ENCODE measurements at places on chromosomes 1 and 21.

- no peaks in the 10 kb centered on the region for H3K4me1 ChIP-seq
- H3K36me3 ChIP-seq = no peaks in the 10 kb centered on the region
- peaks cover 26% of the 10 kb centered on the region for H3K27me3 ChIP-seq
- DNase-seq = no peak
Observed at GRCh38 chr1:18229625-18230024, 122.0 kb downstream of the IGSF21 start.

DNA sequence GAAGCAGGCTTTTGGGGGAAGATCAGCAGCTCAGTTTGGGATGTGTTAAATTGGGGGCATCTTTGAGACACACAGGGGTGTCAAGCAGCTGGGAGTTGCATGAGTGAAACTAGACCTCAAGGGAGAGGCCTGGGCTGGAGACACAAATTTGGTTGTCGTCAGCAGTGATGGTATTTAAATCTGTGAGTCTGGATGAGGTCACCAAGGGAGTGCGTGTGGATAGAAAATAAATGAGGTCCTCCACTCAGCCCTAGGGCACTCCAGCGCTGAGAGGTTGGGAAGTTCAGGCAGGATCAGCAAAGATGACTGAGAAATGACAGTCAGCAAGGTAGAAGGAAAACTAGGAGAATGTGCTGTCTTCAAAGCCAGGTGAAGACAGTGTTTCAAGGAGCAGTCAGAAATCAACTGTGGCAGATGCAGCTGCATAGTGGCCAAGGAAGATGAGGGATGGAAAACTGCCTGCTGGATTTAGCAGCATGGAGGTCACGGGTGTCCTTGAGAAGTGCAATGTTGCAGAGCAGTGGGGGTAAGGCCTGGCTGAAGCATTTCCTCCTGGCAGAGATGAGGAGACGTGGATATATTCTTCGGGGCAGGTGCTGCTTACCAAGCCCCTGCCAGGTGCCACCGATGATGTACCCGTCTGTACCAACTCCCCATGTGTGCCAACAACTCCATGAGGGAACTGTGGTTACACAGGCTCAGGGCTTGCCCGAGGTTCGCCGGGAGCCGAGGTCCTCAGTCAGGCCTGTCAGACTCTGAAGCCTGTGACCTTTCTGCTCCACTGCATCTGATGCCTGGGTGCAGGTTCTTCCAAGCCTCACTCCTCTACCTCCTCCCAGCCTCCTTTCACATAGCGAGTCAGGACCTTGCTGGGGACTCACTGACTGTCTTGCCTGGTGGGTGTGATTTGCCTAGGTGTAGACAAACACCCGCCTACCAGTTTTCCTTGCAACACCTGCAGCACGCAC is 11.3 kb downstream of the MAP7D1 start:
- no peaks in the 10 kb centered on the region for H3K27me3 ChIP-seq
- H3K4me3 ChIP-seq = no peak overlapping the region
- H3K36me3 ChIP-seq = no peaks in the 10 kb centered on the region
- no peak overlapping the region for H3K27ac ChIP-seq
- no peak for DNase-seq

DNA sequence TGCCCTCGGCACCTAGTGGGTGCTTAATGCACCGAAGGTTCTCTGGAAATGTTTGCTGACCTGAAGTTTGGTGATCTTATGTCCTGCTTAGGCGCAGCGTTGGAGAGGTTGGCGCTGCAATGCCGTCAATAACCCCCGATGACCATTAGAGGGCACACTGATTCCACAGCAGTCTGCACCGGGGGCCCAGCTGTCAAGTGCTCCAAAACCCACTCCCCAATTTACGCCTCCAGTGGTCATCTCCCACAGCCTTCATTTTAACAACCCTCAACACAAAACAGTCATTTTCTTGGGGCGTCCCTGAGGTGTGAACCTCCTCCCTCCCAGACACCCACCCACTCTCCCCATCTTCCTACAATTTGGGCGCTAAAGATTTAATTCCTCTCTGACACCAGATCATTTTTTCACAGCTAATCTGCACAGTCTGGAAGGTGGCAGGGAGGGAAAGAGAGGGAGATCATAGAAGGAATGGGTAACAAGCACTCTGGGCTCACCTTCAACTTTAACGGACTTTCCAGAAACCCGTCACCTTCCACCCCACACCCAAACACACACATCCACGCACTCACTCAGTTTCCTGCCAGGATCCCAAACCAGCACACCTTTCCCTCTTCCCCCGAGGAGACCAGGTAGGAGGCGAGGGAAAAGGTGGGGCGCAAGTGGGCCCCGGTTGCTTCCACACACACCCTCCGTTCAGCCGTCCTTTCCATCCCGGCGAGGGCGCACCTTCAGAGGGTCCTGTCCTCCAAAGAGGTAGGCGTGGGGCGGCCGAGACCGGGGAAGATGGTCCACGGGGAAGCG is 570 bp upstream of the NPR1 start:
- peak; percentile 70 for DNase-seq
- no peak overlapping the region for H3K27ac ChIP-seq
- no peaks in the 10 kb centered on the region for H3K36me3 ChIP-seq
- peaks cover 17% of the 10 kb centered on the region for H3K4me1 ChIP-seq
- H3K4me3 ChIP-seq = peak overlapping the region; percentile 52
- H3K27me3 ChIP-seq = peaks cover 42% of the 10 kb centered on the region

- H3K4me3 ChIP-seq = peak within 1 kb of the TSS; percentile 97
- no peaks in the 10 kb centered on the region for H3K36me3 ChIP-seq
- peak; percentile 92 for DNase-seq
- peak within 1 kb of the TSS; percentile 99 for H3K27ac ChIP-seq
Observed at GRCh38 chr1:7770997-7771822, at the start of gene VAMP3. VAMP3 (plus strand) TSS chr1:7771296; CDS start chr1:7771384, 88 bp downstream.

GRCh38 chr1:32341971-32342370 is 5.9 kb upstream of the MARCKSL1 start:
- peaks cover 8% of the 10 kb centered on the region for H3K4me1 ChIP-seq
- no peaks in the 10 kb centered on the region for H3K36me3 ChIP-seq
- no peak overlapping the region for H3K27ac ChIP-seq
- DNase-seq = no peak
- no peaks in the 10 kb centered on the region for H3K27me3 ChIP-seq

GRCh38 chr1:235128456-235129328 is at the start of gene TOMM20:
TOMM20 (minus strand) TSS chr1:235128837; CDS start chr1:235128715, 122 bp downstream.
- H3K4me1 ChIP-seq = peaks cover 9% of the 10 kb centered on the region
- no peaks in the 10 kb centered on the region for H3K36me3 ChIP-seq
- peak; percentile 99 for DNase-seq
- no peaks in the 10 kb centered on the region for H3K27me3 ChIP-seq

DNA sequence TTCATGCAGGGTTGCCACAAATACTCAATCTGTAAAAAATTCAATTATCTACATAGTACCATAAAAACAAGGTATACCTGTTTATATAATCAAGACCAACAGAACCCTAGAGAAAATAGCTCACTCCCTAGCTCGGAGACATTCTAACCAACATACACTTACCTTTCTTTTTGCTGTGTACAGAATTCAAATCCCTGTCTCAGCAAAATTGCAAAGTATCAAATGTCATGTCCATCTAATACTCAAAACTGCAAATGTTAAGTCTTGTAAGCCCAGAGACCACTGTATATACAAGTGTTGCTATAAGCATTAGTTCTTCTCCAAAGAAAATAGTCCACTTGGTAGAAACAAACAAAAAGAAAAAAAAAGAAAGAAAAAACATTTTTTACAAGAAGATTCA is 16.2 kb upstream of the SELE start:
- H3K36me3 ChIP-seq = no peaks in the 10 kb centered on the region
- no peak overlapping the region for H3K4me3 ChIP-seq
- H3K4me1 ChIP-seq = no peaks in the 10 kb centered on the region
- no peaks in the 10 kb centered on the region for H3K27me3 ChIP-seq
- DNase-seq = no peak
- no peak overlapping the region for H3K27ac ChIP-seq

GRCh38 chr1:211739671-211740411 is 64.4 kb upstream of the NEK2 start:
- no peak overlapping the region for H3K27ac ChIP-seq
- no peak overlapping the region for H3K4me3 ChIP-seq
- no peaks in the 10 kb centered on the region for H3K27me3 ChIP-seq
- no peaks in the 10 kb centered on the region for H3K36me3 ChIP-seq
- H3K4me1 ChIP-seq = peaks cover 6% of the 10 kb centered on the region
- DNase-seq = no peak

DNA sequence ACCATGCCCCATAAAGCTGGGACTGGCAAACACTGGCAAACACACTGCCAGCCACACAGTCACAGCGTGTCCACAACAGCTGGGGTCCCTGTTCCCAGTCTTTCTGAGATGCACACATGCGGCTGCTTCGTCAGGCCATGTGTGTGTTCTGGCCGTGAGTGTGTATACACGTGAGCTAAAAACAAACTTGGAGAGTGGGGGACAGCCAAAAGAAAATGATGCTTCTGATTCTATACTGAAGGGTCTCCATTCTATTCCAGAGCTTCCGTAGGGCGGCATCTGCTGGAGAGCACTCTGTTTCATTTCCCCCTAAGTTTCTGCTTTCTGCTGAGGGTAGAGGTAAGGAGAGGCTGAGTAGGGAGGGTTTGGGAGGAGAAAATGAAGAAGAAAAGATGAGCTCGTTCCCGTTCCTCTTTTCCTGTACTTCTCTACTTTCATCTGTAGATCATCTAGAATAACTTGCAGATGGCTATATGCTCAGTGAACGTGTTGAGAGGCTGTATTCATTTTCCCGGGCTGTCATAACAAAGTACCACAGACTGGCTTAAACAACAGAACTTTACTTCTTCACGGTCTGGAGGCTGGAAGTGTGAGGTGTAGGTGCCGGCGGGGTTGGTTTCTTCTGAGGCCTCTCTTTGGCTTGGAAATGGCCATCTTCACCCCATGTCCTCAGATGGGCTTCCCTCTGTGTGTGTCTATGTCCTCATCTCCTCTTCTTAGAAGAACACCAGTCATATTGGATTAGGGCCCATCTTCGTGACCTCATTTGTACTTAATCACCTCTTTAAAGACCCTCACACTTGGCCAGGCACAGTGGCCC is 151.6 kb downstream of the TOMM20 start:
- no peak for DNase-seq
- H3K4me1 ChIP-seq = peaks cover 60% of the 10 kb centered on the region
- H3K27me3 ChIP-seq = no peaks in the 10 kb centered on the region

DNA sequence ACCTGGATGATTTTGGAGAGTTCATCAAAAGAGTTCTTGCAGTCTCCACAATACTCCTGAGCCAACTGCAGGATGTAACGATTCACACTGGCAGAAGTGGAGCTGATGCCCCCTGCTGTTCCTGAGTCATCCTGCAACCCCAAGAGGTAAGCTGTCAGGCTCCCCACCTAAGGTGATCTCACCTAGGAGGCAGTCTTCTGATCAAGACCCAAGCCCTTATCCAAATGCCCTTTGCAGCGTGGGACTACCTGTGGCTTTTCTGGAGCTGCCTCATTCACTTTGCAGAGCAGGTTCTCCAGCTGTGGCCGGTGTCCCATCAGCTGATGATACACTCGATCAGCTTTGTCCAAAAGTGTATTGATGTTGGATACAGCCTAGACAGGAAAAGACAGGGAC is 96.4 kb downstream of the UBR4 start:
- peak; percentile 59 for DNase-seq
- H3K27ac ChIP-seq = no peak overlapping the region
- no peak overlapping the region for H3K4me3 ChIP-seq
- no peaks in the 10 kb centered on the region for H3K4me1 ChIP-seq
- H3K36me3 ChIP-seq = peaks cover 6% of the 10 kb centered on the region
- H3K27me3 ChIP-seq = no peaks in the 10 kb centered on the region

All from hepatocyte (in vitro differentiated cells).